CD4-positive, alpha-beta memory T cell (primary cell): ENCODE measurements at places on chromosomes 12 and 14. TPM values are rescaled to one million over a fixed set of nuclear protein-coding genes. Genes with fewer than 3 reads are reported as not detected.
A peak's percentile ranks its signal among the peaks of the same experiment; 100 is the strongest.

The TMEM179 gene
- not detected for total RNA-seq

- no peak overlapping the region for H3K4me3 ChIP-seq
- H3K27me3 ChIP-seq: no peaks in the 10 kb centered on the region
- no peaks in the 10 kb centered on the region for H3K4me1 ChIP-seq
- no peaks in the 10 kb centered on the region for H3K36me3 ChIP-seq
- no peak overlapping the region for H3K27ac ChIP-seq
- no peak for DNase-seq
These were observed 6.0 kb upstream of the AMN start for GRCh38 chr14:102916347-102917055.

GRCh38 chr12:23707270-23707669, 242.2 kb downstream of the SOX5 start:
- no peak for DNase-seq
- no peaks in the 10 kb centered on the region for H3K4me1 ChIP-seq
- H3K36me3 ChIP-seq: no peaks in the 10 kb centered on the region
- H3K27me3 ChIP-seq: no peaks in the 10 kb centered on the region
- no peak overlapping the region for H3K27ac ChIP-seq
- H3K4me3 ChIP-seq: no peak overlapping the region

DNA sequence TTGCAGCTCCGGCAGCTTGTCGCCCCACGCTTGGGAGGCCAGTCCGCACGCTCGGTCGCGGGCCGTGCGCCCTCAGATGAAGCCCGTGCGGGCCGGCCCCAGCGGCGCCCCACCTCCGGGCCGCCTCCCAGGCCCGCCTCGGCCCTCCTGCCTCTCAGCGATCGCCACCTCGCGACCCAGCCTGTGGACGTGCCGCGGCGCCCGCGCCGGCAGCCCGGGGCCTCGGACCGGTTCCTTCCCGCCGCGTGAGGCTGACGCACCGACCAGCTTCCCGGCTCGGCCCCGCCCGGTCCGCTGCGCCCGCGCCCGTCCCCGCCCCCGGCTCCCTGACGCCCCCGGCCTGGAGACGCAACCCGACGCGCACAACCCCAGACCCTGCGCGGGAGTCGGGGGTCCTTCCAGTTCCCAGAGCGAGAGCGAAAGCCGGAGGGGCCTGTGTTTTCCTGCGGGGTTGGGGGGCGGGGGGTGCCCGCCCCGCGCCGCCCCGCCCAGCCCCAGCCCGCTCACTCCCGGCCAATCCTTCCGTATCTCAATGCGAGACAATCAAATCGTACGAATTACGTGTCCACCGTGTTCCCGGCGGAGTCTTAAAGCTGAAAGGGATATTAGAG, at the start of gene ERO1A:
Gene ERO1A, minus strand, starts transcription at position 78 of the 611 bp plus-strand sequence. Its CDS starts 77 bp downstream, at position 1.
- peaks cover 39% of the 10 kb centered on the region for H3K4me1 ChIP-seq
- H3K27ac ChIP-seq: peak within 1 kb of the TSS; percentile 81
- H3K27me3 ChIP-seq: no peaks in the 10 kb centered on the region
- peak; percentile 56 for DNase-seq
- peak within 1 kb of the TSS; percentile 96 for H3K4me3 ChIP-seq
- no peaks in the 10 kb centered on the region for H3K36me3 ChIP-seq

GRCh38 chr12:19654650-19655376, 215.5 kb downstream of the AEBP2 start:
- H3K4me3 ChIP-seq: no peak overlapping the region
- DNase-seq: no peak
- H3K27me3 ChIP-seq: no peaks in the 10 kb centered on the region
- no peak overlapping the region for H3K27ac ChIP-seq
- H3K36me3 ChIP-seq: no peaks in the 10 kb centered on the region

DNA sequence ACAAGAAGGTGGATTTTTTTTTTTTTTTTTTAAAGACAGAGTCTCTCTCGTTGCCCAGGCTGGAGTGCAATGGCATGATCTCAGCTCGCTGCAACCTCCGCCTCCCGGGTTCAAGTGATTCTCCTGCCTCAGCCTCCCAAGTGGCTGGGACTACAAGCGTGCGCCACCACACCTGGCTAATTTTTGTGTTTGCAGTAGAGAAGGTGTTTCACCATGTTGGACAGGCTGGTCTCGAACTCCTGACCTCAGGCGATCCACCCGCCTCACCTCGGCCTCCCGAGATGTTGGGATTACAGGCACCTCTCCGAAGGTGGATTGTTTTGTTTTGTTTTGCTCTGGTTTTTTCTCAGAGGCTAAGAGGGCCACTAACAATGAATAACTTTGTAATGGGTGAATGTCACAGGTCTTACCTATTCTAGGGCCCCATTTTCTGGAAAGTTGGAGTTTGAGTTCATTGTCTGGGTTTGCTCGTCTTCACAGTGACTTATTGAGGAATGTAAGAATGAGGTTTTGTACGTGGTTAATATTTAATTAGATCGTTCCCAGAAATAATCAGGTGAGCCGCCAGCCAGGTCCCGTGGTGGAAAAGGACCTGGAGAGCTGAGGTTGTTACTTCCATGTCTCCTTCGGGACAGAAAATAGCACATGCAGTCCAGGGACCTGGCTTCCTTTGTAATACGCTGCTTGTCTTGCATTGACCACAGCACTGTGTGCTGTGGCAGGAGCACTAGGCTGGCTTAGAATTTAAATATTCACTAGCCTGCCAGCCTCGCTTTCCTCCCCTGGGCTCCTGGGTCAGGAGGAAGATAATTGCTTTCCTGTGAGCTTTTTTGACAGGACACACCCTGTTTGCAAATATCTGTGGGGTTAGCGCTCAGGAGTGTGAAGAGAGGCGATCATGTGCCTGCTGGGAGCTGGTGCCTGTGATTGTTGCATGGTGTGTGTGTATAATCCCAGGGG, 2.3 kb downstream of the HIP1R start:
- H3K36me3 ChIP-seq: no peaks in the 10 kb centered on the region
- no peaks in the 10 kb centered on the region for H3K27me3 ChIP-seq
- no peak for DNase-seq
- H3K4me3 ChIP-seq: no peak overlapping the region

- H3K4me3 ChIP-seq: no peak overlapping the region
- DNase-seq: no peak
- H3K27ac ChIP-seq: no peak overlapping the region
- no peaks in the 10 kb centered on the region for H3K36me3 ChIP-seq
These were observed 2.8 kb upstream of the PIWIL1 start for GRCh38 chr12:130334937-130335336.
